T-helper 2 cell treated with Interferon-gamma antibody and Interleukin-4, amounts not matched to agents 5 μg/mL and 100 μg/mL, for 36 hours (primary cell): ENCODE measurements at places on chromosomes 12 and 14.

- DNase-seq, result no peak
Observed at GRCh38 chr12:49948866-49949845, 1.4 kb upstream of the AQP2 start.

- DNase-seq, result no peak
Observed at GRCh38 chr12:53227341-53227740, 4.7 kb downstream of the RARG start.

DNA sequence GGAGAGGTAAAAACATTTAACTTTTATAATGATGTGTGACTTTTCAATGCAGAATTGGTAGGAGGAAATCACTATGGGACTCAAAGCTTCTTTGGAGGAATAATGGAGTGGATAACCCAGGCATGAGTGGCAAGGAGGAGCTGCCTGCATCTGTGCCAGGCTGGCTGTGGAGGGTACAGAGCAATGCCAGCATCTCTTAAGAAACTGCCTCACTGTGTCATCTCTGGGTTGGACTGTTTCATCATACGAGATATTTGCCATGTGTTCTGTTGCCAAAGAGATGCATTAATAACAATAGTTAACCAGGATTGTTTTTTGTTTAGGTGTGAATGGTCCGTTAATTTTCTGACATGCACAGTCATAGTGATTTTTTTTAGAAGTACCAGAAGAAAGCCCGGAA lies 183.7 kb upstream of the NTF3 start:
- DNase-seq, result no peak

- no peak for DNase-seq
Observed at GRCh38 chr12:112928978-112929377, 9.3 kb upstream of the OAS3 start.

- no peak for DNase-seq
Observed at GRCh38 chr12:111643427-111643826, 42.3 kb downstream of the BRAP start.

DNA sequence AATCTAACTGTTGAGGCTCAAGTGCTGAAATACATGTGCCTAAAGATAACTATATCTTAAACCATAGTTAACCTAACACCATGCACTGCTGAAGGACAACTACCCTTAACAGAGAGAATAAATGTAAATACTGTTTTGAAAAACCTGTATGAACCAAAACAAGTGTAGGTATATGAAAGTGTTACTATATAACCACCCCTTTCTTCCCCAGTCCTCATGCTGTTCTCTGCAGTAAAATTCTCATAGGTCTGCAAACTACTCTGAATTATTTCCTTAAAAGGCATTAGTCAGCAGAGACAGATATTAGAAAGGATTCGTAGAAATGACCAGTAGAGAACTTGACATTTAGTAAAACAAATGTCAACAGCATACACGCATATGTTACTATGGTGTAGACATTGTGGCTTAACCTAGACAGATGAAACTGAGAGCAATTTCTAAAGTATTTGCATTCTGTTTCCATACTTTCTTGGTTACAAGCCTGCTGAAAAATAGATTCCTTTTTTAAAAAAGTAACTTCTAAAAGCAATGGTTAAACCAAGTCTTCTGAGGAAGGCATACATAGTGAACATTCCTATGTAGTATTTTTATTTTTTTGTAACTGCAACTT lies 13.9 kb downstream of the CSRP2 start:
- DNase-seq, result no peak
